ENCODE measurements at places on chromosomes 3 and 15. TPM values are rescaled to one million over a fixed set of nuclear protein-coding genes. Genes with fewer than 3 reads are reported as not detected.

The SKOR1 gene
- not detected for polyA plus RNA-seq

The STRIT1 gene
- polyA plus RNA-seq: 1.6 TPM

The TOPAZ1 gene
- polyA plus RNA-seq: not detected

The PLCD1 gene
- polyA plus RNA-seq: 15.3 TPM

The GOLGA6B gene
- not detected for polyA plus RNA-seq

DNA sequence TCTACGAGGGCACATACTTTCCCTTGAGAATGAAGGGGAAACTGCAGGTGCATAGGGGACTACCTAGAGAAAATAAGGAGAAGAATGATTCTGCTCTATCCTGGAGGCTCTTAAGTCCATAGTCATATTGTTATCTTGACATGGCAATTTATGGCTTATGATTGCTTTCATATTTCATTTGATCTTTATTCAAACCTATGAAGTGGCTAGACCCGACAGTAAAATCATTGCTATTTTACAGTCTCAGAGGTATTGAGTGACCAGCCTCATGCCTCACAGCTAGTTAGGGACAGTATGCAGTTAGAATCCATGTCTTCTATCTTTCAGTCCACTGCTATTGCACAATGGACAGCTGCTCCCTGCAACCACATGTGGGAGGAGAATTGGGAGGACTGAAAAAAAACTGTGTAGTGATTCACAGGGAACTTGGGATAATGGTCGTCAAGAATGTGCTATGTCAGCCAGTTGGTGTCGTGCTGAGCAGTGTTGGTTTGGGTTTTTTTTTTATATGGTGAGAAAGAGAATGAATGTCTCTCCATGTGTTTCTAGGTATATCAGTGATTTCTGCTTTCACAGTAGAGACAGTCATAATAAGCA is 63.2 kb upstream of the SPPL2A start:
- DNase-seq: peak; percentile 3

All from GM23338 (cell line).